ENCODE measurements at places on chromosomes 2 and 18.

GRCh38 chr2:85705680-85706039 lies 11.5 kb downstream of the GNLY start:
- DNase-seq = no peak

DNA sequence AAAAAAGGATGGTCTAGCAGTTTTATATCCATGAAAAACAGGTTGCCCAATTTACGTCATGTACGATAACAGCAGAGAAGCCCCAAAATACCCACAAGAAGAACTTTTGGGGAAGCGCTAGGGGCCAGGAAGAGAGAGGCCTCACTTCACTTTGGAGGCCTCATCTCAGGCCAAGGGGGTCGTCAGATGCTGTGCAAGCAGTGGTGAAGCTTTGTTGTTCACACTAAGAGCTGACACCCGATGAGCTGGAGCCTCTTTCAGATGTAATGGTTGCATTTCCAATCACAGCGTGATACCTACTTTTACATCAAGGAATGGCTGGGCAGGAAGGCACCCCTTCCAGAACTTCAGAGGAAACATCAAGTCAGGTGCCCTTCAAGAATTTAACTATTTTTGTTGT lies 242.3 kb upstream of the PXDN start:
- no peak for DNase-seq

DNA sequence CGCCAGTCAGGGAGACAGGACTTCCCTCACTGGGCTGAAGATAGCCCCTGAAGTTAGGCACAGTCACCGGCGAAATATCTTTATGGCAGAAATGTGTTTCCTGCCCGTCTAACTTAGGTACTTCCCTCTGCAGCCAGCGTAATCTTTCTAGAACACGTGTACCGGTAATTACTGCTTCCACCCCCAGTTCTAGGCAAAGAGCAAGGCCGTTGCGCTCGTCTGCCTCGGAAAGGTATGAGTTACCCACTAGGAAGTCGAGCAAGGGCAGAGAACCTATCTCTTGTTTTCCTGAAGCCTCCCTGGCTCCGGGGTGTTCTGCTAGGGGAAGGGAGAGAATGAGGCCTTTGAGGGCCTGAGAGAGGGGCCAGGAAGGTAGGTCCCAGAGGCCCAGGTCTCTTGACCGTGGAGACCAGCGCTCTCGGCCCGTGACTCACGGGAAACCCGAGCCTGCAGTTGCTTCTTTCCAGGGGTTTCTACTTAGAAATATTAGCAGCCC lies 70.0 kb downstream of the TWSG1 start:
- no peak for DNase-seq

DNA sequence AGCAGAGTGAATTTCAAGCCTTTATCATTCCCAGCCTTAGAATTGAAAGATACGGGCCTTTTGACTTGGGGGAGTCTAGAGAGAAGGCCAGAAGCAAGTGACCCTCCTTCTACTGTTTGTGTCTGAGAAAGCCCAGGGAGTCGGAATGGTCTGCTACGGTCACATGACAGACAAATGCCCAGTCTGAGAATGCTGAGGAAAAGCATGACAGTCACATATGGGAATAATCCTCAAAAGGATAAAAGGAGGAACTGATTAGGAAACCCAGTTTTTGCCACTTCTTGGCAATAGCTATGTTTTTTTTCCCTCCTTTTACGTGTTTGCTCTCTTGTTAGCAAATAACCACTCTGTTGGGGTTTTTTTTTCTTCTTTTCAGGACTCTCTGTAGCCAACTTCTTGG lies 38.1 kb upstream of the HNRNPA3 start:
- no peak for DNase-seq

DNA sequence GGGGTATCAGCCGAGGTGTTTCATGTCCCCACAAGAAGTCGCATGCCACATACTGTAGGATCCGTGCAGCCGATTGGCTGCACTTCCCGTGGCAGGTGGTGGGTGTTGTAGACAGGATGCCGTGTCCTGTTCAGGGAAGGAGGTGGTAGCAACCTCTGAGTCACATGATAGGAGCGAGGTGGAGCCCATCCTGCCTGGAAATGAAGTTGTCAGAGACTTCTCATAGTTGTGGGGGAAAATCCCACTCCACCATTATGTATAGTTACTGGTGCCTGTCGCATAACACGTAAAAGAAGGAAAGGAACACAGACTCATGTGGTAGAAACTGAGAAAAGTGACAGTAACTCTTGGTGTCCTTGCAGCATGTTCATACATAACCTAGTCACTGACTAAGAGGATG lies 91.4 kb upstream of the IL1R2 start:
- DNase-seq = no peak

- DNase-seq = no peak
Observed at GRCh38 chr2:60400462-60401246, 152.8 kb downstream of the BCL11A start.

- DNase-seq = no peak
Observed at GRCh38 chr2:122864728-122865127, 1109.3 kb downstream of the TSN start.

- DNase-seq = no peak
Observed at GRCh38 chr2:29578084-29578598, 343.2 kb downstream of the ALK start.

- DNase-seq = peak; percentile 85
Observed at GRCh38 chr2:24083567-24084385, 858 bp downstream of the TP53I3 start.

All from NCI-H526 treated with DMSO at 0.1 percent for 48 hours (cell line).